ENCODE measurements at places on chromosomes 3 and 15.

- DNase-seq: peak; percentile 32
Measured at GRCh38 chr3:184229394-184230080, at the start of gene VWA5B2. Gene VWA5B2, plus strand, starts transcription at chr3:184229585. Its CDS starts 944 bp downstream, at chr3:184230529.

- no peak for DNase-seq
Measured at GRCh38 chr3:14335774-14336748, 66.3 kb upstream of the SLC6A6 start.

GRCh38 chr3:132343018-132343612 is 25.9 kb downstream of the ACP3 start:
- peak; percentile 60 for DNase-seq

DNA sequence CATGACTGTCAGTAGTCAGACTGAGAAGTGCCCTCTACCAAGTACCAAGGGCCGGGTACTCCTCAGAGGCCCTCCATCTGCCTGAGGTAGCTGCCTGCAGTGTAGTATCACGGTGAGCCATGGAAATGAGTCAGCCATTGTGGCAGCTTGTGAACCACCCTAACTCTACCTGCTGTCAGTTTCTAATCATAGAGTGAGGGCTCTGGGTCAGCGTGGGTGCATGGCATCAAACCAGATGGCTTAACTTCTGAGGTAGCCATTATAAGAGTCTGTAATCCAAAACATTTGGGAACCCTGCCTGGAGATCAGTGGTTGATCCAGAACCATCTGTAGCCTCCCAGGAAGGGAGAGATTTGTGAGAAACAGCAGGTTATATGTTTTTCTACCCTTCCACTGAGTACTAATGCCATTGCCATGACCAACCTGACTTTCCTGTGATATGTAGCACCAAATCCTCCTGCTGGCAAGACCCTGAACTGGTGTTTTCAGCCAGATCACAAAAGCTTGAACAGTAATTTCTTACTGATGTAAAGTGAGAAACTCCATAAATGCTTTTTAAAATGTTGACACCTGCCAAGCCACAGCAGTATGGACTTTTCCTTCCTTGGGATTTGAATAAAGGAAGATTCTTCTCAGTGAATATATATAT is 38.9 kb downstream of the ABHD2 start:
- no peak for DNase-seq

GRCh38 chr3:122890077-122890719 is 95.3 kb downstream of the SLC49A4 start:
- peak; percentile 61 for DNase-seq

DNA sequence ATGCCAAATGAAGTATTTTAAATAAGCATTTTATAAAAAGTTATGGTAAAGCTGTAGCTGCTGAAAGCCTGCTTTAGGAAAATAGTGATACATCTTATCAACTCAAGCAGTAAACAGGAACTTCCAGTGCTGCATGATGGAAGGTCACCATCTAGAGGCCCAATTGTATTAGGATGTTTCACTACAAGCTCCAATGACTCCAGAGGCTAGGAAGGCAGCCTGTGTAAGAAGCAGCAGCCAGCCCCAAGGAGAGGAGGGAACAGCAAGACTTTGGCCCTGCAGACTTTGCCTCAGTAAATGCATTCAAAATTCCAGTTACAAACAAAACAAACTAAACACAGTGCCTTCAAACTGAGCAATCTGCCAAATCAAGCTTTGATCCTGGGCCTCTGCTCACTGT is 32.1 kb downstream of the ILDR1 start:
- DNase-seq: no peak

DNA sequence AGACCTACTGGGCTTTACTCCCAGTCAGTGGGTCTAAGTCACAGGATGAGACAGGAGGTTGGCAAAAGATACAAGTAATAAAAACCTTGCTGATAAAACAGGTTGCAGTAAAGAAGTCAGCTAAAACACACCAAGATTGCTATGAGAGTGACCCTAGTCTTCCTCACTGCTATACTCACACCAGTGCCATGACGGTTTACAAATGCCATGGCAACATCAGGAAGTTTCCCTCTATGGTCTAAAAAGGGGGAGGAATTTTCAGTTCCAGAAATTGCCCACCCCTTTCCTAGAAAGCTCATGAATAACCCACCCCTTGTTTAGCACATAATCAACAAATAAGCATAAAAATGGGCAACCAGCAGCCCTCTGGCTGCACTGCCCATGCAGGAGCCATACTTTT is 966.7 kb upstream of the ROBO1 start:
- no peak for DNase-seq

DNA sequence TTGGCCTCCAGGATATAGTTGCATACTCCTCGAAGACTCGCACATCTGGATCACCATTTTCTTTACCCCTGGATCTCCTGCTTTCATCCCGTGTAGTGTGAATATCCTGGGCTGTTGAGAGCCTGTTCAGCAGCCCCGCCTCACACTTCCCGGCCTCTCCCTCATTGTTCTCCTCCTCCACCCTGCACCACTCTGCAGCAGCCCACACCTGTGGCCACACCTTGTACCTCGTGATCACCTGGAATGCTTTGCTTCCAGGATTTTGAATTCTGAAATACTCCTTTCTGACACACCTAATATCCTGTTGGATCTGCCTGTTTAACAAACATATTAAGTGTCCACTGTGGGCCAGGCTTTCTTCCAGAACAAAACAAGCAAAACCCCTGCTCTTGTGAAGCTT is 14.4 kb downstream of the ABHD17C start:
- no peak for DNase-seq

DNA sequence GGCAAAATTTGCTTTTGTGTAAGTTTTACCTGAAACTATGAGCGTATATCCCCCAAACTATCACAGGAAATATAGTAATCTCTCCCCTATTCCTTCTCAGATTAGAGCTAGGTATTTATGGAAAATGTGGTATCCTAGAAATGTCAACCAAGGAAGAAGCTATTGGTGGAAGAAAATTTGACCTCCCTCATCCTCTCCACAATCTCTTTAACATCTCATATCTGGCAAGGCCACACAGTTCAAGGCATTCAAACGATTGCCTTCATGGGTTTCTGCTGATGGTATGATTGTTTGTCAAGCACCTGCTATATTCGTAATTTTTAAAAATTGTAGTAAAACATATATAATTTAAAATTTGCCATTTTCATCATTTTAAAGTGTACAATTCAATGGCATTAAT is 27.5 kb upstream of the DRD3 start:
- no peak for DNase-seq

- DNase-seq: peak; percentile 65
Measured at GRCh38 chr3:111236836-111237713, 165.5 kb downstream of the NECTIN3 start.

DNA sequence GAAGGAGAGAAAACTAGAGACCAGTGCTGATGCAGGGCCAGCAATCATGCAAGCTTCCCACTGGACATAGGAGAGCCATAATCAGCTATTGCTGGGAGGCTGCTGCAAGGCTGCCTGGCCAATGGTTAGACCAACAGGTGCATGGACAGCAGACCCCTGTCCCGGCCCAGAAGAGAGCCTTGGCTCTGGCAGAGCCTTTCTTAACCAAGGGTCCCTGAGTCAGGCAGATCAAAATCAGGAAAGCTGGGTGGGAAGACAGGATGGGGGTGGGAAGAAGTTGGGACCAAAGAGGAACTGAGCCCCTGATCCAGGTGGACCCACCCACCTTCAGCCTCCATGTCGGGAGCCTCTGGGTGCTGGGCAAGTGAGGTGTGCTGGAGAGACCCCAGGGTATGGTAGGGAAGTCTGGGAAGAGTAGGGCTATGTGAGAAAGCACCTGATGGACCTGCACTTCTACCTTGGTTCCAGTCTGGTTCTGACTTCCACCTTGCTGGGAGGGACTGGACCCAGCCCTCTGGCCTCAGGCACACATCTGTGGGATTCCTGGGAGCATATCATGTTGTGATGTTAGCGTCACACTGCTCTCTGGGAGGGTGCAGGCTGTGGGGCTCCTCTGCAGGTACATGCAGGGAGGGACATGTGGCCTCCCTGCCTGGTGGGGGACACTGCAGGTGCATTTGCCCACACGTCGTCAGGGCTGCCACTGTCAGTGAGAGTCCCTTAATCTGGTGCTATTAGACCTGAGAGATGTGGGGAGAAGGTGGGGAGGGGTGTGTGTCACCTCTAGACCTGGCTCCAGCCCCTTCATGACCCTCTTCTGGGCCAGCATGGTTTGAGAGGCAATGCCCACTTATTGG is 24.7 kb downstream of the KY start:
- no peak for DNase-seq

DNA sequence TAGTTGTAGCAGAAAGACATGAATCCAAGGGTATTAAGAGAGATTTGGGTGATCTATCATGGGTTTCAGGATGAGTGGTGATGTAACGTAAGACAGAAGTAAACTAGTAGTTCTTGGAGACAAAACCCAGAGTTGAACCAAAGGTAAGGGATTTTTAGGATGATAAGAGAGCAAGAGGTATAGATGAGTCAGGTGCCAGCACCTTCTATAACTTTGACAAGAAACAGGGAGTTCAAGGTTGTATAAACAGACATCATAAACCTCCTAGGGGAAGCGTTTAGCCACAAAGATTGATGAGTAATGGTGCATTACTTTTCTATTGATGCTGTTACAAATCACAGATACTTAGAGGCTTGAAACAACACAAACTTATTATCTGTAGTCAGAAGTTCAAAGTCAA is 447.3 kb upstream of the ARHGEF26 start:
- DNase-seq: no peak

DNA sequence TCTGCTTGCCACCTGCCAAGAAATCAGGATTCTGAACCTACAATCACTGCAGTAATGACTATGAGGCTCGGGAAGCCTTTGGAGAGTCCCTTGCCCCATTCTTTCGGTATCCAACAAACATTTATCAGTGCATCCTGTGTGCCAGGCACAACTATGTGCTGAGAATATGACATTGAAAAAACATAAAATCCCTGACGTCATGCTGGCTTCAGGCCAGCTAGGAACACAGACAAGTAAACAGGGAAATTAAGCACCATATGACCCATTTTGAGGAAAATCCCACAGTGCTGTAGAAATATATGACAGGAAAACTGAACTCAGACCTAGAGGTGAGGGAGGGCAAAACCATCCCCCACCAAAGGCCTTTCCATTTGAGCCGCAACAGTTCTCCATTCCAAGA is 34.1 kb upstream of the DET1 start:
- DNase-seq: no peak

DNA sequence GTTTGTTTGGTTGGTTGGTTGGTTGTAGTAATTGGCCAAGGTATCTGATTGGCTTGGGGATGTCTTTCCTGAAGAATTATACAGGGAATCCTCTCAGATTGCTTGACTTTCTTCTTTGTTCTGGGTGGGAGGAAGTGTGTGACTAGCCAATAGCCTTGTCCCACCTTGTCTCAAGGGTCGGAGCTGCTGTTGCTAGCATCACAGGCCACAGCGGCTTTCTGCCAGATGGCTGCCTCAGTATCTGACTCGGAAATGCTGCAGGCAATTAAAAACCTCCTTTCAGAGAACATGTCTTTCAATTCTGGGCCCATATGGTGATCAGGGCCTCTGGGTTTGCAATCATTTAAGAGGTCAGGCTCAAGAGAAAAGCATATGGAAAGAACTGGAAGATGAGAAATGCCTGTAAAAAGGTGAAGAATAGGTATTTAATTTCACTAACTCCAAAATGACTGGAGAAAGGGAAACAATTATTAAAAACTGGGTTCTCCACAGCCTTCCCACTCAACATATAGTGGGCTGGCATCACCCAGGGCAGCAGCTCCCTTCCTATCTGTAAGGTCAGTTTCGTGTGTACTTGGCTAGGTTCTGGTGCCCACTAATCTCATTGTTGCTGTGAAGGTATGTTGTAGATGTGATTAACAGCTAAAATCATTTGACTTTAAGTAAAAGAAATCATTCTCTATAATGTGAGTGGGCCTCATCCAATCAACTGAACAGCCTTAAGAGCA is 32.4 kb downstream of the TGFBR2 start:
- no peak for DNase-seq

DNA sequence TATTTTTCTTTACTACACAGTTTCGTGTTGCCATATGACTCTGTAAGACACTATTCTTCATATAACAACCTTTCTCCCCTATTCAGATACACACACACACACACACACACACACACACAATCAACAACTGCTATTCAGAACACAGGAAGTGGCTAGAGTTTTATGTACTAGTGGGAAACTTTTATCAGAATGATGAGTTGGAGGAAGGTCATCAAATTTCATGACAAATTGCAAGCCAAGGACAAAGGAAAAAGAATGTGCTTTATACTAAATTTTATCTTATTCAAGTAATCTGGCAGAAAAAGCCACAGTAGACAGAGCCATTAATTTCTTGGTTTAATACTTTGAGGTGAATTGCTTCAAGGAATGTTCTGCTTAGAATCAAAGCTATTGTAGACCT is 899.8 kb downstream of the ROBO2 start:
- DNase-seq: no peak

GRCh38 chr3:177835008-177835407 is 637.7 kb upstream of the TBL1XR1 start:
- peak; percentile 98 for DNase-seq

DNA sequence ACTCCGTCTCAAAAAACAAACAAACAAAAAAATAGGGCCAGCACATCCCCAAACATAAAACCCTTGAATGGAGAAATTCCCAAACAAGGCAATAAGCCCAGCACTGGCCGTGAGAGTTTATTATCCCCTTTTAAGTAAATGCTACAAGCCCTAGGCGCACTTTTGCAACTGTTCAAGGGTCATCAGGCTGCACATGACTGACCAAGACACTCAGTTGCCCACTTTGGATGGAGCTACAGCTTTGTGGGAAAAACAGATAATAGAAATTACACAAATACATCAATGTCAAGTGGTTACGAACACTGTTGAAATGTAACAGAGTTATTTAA is 33.7 kb upstream of the ZNF445 start:
- no peak for DNase-seq

GRCh38 chr3:105253225-105253624 is 113.5 kb upstream of the ALCAM start:
- no peak for DNase-seq

DNA sequence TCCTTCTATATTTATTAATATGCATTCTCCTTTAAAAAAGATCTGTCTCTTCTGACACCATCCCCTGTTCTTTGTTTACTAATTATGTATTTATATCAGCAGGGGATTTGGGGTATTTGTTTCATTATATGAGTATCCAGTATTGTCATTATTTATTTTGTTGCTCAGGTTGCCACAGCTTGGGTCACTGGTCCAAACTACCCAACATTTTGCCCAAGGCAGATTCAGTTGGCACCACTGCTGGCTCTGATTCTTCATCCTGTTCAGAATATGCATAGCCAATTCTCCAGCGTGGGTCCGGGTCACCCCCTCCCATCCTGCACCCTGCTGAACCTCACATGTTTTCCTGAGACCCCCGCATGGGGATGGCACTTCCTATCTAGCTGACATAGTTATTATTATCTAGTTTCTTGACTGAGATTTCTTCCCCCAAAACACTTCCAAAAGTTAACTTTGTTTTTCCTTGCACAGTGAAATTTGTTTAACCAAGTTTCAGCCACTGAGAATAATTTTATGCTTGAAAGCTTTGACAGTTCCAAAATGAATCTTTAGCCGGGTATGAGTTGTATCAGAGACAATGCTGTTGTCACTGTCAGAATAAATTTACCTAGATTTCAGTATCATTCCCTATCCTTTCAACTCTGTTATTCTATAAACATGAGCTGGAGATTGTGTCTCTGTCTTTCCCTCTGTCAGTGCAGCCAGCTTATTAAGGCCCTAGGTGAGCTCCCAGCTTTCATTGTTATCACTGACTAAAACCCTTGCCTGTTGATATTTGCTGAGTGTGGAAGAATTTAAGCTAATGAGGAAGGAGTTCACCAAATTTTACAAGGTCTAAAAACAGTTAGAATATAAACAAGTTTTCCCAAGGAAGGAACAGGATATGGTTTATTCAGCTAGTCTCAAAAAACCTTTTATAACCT is 70.3 kb downstream of the TGFBR2 start:
- no peak for DNase-seq

GRCh38 chr3:45659661-45660566 is 29.3 kb upstream of the SACM1L start:
- peak; percentile 87 for DNase-seq
